ENCODE measurements at places on chromosomes 1 and 21.

DNA sequence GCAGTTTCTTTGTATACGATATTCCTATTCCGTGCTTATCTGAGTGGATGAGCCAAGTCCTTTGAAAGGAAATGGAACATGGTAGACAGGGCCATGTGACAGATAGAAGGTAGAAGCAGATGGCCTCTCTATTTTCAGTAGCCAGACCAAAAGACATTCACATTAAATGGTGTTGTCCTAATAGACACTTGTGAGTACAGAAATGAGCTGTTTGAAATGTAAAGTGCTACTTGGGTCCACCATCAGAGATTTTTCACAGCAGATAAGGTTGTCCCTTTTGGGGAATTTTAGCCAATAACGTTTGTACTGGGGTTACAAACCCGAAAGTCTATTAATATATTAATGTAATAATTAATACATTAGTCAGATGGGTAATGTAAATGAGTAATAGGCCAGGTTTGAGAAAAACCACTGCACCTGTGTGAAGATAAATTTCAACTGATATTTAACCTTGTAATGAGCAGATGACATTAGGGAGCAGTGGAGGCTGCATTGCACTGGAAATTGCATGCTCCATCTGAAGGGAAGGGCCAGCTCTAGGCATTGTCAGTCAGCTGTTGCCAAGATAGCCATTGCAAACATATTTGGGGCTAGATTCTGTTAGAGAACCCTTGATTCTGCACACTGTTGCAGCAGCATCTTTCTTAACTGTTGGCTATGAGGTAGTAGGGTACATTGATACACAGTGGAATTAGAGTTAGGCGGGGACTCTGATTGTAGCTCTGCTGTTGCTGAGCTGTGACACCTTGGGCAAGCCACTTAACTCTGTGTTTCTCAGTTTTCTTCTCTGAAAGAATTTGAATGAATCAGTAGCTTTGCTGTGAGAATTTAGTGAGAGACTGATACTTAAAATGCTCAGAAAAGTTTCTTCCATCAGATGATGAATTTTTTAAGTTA, 43.8 kb downstream of the FGGY start:
- DNase-seq, result no peak

GRCh38 chr21:21097466-21097865, 99.3 kb downstream of the NCAM2 start:
- DNase-seq, result no peak

- no peak for DNase-seq
These were observed 33.2 kb upstream of the FNBP1L start for GRCh38 chr1:93414749-93415148.

- no peak for DNase-seq
These were observed 9.9 kb upstream of the ZC3H12A start for GRCh38 chr1:37464443-37464842.

DNA sequence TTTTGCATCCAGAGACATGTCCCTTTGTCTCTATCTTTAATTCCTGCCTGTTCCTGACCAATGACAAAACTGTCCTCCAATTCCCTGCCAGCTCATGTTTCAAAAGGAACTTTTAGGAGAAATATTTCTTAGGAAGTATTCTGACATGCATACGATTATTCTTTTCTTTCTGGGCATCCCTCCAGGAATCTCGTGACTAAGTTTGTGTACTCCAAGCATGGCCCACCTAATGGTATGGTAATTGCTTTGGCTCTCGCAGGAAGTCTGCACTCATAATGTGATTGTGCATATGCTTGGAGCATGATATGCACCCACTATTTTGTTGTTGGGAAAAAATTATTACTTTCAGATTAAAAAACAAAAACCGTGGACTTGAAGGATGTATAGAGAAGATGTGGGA, 256.4 kb downstream of the PRDM2 start:
- DNase-seq, result no peak

GRCh38 chr21:26939601-26940111, 27.2 kb downstream of the ADAMTS5 start:
- no peak for DNase-seq

Data from epithelial cell of esophagus (primary cell).